T-helper 17 cell (primary cell): ENCODE measurements at places on chromosomes 1 and 21. TPM values are rescaled to one million over a fixed set of nuclear protein-coding genes. Genes with fewer than 3 reads are reported as not detected.

Gene RUNX3
- total RNA-seq, result 243 TPM

Gene TEDDM1
- total RNA-seq, result not detected

Gene SMCP
- total RNA-seq, result not detected

Gene MYBPHL
- total RNA-seq, result not detected

DNA sequence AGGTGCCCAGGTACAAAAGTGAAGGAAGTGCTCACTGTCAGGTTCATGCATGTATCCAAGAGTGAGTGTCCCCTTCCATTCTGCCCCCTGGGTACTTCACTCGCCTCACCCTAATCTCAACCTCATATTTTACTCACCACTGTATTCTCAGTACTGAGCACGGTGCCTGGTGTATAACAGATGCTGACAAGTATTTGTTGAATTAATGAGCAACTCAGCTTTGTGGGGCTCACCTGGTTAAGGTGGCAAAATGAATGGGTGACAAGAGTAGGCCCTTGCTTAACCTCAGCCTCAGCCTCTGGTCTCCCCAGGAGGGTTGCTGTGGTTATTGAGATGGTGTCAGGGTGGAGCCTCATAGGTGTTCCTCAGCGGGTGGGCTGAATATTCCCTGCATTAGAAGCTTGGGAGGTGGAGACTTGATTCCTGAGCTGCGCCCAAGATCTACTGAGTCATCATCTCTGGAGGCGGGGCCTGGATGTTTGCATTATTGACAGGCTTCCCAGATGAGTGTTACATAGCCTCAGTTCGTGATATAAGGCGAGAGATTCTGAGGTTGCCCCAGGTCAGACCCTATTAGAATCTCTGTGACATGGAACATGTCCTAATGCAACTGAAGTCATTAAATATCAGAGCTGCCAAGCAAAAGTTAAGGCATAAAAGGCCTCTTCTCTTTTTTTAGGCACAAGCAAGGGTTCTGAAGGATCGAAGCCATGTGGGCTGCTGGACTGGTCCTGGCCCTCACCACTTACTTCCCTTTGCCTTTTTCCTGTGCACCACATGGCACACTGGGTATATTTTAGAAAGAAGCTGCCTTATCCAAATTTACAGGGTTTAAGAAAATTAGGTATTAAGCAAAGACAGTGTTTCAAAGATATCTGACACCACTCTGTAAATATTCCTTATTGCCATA, 39.2 kb downstream of the SYT6 start:
- DNase-seq, result no peak
- peaks cover 2% of the 10 kb centered on the region for H3K36me3 ChIP-seq
- peaks cover 13% of the 10 kb centered on the region for H3K27me3 ChIP-seq

DNA sequence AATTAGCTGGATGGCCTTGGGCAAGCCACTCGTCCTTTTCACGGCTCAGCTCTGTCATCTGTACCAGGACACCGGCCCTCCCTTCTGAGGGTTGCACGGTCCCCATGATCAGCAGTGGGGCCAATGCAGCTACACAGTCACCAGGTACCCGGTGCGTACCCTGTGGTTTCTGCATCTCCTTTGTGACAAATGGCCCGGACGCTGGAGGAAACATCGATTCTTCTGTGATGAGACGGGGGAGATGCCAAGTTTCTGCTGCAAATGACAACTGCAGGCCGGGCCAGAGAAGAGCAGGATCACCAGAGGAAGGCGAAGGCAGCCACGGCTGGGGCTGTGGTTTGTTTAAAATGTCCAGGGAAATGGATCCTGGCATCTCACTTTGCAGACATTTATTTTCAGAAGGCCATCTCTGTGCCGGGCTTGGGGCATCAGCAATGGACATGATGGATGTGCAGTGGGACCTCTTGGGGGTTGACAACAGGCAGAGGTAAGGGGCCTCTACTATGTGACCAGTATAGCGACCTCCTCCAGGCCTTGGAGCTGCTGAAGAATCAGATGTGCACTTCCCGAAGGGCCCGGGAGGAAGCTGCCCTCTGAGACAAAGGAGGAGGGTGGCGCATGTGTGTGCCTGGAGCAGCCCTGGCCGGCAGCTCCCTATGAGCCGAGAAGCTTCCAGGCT, 221.9 kb upstream of the C1orf174 start:
- no peak for DNase-seq
- H3K4me1 ChIP-seq, result no peaks in the 10 kb centered on the region
- H3K27ac ChIP-seq, result no peak overlapping the region
- H3K27me3 ChIP-seq, result peaks cover 22% of the 10 kb centered on the region
- H3K4me3 ChIP-seq, result no peak overlapping the region

- no peaks in the 10 kb centered on the region for H3K27me3 ChIP-seq
- H3K4me3 ChIP-seq, result no peak overlapping the region
- DNase-seq, result no peak
Measured at GRCh38 chr1:25854554-25854953, 4.7 kb downstream of the AUNIP start.

DNA sequence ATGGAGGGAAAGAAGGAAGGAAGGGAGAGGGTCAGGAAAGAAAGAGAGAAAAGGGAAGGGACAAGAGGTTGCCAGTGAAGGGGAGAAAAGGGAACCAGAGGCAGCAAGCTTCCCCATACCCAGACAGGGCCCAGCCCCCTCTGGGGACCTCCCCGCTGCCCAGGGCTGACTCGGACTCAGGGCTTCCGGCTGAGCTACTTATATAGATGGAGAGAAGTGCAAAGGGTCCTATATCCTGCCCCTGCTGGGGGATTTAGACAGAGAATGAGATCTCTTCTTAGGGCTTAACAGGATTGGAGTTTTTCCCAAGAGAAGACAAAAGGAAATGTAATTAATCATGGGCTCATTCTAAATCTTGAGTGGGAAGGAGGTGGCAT, at the start of gene ETV3L:
TSS of gene ETV3L (minus strand) at position 176 of the 377 bp plus-strand sequence. CDS start 285 bp downstream, outside the sequence.
- H3K27ac ChIP-seq, result peak within 1 kb of the TSS; percentile 59
- peaks cover 29% of the 10 kb centered on the region for H3K27me3 ChIP-seq

GRCh38 chr21:29155118-29155932, 24.9 kb downstream of the MAP3K7CL start:
- H3K4me1 ChIP-seq, result no peaks in the 10 kb centered on the region
- H3K27me3 ChIP-seq, result no peaks in the 10 kb centered on the region
- DNase-seq, result no peak
- peaks cover 2% of the 10 kb centered on the region for H3K36me3 ChIP-seq
- H3K27ac ChIP-seq, result no peak overlapping the region

- H3K4me3 ChIP-seq, result no peak overlapping the region
- H3K36me3 ChIP-seq, result peaks cover 2% of the 10 kb centered on the region
- DNase-seq, result no peak
Measured at GRCh38 chr1:175409938-175410337, 217.4 kb upstream of the KIAA0040 start.

DNA sequence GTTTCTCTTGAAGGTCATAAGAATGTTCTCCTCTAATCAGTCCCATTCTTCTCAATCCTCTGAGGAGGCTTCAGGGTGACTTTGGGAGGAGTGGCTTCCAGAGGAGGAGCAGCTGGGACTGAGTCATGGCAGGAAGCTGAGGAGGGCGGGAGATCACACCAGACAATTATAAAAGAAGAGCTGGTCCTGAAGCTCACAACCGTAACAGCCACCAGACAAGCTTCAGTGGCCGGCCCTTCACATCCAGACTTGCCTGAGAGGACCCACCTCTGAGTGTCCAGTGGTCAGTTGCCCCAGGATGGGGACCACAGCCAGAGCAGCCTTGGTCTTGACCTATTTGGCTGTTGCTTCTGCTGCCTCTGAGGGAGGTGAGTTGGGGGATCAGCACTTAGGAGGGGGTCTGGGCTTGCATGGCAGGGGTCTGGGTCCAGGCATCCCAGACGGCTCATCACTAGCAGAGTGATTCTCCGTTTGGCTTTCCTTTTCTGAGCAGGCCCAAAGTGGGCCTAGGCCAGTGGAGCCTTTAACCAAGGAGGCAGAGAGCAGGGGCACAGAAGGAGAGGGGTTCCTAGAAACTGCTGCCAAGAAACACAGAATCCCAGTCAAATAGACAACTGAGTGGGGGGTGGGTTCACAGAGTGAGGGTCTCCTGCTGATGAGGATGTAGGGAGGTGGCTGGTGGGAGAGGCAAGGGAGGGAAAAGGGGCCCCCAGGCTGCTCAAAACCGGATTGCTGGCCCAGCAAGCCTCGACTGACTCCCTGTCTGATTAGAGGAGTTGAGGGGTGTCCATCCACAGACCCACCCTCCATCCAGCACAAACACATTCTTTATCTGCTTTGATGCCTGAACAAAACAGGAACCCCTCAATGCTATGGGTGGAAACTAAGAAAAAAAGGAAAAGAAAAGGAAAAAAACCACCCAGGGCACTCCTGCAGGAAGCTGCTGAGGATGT, at the start of gene ECM1:
TSS of gene ECM1 (plus strand) at position 198 of the 953 bp plus-strand sequence. CDS start at position 299, 101 bp downstream.
- H3K4me3 ChIP-seq, result no peak within 1 kb of the TSS
- peaks cover 7% of the 10 kb centered on the region for H3K36me3 ChIP-seq
- no peaks in the 10 kb centered on the region for H3K27me3 ChIP-seq
- peak within 1 kb of the TSS; percentile 67 for H3K27ac ChIP-seq
- no peak for DNase-seq
- peaks cover 4% of the 10 kb centered on the region for H3K4me1 ChIP-seq

DNA sequence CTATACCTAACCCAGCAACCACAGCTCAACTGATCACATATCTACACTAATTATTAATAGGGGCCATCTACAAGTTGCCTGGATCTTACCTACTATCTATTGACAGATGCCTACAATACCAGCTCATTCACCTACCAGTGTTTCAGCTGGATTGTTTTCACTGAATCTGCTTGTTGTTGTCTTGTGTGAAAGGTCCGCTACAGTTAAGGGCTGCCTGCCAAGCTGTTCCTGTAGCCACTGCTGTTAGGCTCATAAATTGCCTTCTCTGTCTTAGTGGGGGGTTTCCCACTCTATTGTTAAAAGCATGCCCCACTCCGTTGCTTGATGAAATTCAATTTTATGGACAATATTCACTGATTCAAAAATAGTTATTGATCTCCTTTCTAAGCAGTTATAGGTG, 199.7 kb upstream of the TMPRSS15 start:
- no peak for DNase-seq
- no peaks in the 10 kb centered on the region for H3K36me3 ChIP-seq
- H3K4me3 ChIP-seq, result no peak overlapping the region
- H3K27me3 ChIP-seq, result no peaks in the 10 kb centered on the region
- no peaks in the 10 kb centered on the region for H3K4me1 ChIP-seq

DNA sequence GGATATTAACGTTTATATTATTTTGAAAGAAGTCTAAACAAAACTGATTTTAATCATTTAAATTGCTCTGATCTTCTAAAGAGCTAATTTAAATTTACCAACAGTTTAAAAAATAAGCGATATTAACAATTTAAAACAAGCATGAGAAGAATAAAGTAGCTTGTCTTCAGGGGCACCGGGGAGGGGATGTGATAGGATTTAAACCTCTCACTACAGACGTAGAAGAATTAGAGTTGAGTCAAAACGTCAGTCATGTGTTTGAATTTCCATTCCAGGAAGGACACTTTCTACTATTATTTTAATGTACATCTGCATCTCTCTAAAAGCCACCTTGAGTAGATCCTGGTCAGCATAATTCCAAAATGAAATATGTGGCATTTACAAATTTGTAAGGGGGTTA, 58.2 kb upstream of the TPTE start:
- H3K27ac ChIP-seq, result no peak overlapping the region
- no peak overlapping the region for H3K4me3 ChIP-seq
- H3K27me3 ChIP-seq, result no peaks in the 10 kb centered on the region
- H3K36me3 ChIP-seq, result no peaks in the 10 kb centered on the region

DNA sequence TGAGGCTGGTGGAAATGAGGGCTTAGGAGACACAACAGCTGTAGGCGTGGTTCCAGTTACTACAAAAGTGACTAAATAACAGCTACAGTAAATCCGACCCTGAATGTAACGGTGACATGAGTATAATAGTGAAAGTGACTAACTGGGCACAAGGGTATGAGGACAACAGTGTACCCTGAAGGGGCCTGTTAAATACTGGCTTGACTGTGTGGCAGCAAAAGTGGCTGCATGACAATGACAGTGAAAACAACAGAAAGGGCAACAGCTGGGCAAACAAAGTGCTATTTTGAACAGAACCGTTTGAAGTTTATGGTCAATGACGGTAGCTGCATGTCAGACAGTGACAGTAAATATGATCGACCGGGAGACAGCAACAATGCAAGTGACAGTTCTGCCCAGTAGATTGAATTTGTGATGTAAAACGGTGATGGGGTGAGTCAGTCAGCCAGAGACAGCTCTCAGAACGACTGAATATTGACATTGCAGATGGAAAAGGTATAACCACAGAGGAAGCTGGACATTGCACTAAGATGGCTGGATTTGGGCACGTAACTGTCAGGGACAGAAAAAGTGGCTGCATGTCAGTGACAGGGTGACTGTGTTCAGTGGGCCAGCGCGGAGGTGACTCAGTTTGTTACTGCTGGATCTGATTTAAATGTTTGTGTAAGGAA, 1.2 kb upstream of the ZBTB40 start:
- H3K27me3 ChIP-seq, result peaks cover 11% of the 10 kb centered on the region
- peak overlapping the region; percentile 69 for H3K4me3 ChIP-seq
- DNase-seq, result no peak
- peaks cover 19% of the 10 kb centered on the region for H3K4me1 ChIP-seq
- no peak overlapping the region for H3K27ac ChIP-seq
